Pancreas (tissue), 10 donors: ENCODE measurements at places on chromosomes 16 and 17. TPM values are rescaled to one million over a fixed set of nuclear protein-coding genes. Genes with fewer than 3 reads are reported as not detected.

DNA sequence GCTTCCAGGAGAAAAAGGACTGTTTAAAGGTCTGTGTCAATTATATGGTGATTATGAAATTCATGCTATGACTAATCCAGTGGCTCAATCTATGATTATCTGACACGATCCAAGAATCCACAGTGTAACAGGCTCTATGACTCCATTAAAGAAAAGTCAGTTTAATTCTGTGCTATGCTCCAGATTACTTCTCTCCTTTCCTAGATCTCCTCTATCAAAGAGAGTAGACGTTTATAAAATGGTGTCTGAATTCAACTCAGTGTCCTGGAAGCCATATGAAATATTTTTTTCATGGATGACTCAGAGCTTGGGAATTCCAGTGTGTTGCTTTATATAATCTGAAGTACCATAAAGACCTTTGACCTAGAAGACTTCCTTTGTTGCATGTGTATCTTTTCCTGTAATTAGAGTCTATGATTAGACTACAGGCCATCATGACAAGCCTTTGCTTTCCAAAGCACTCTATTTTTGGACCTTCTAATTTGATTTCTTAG, 27.0 kb upstream of the NF1 start:
- no peak for DNase-seq

The KRT31 gene
- not detected for total RNA-seq

DNA sequence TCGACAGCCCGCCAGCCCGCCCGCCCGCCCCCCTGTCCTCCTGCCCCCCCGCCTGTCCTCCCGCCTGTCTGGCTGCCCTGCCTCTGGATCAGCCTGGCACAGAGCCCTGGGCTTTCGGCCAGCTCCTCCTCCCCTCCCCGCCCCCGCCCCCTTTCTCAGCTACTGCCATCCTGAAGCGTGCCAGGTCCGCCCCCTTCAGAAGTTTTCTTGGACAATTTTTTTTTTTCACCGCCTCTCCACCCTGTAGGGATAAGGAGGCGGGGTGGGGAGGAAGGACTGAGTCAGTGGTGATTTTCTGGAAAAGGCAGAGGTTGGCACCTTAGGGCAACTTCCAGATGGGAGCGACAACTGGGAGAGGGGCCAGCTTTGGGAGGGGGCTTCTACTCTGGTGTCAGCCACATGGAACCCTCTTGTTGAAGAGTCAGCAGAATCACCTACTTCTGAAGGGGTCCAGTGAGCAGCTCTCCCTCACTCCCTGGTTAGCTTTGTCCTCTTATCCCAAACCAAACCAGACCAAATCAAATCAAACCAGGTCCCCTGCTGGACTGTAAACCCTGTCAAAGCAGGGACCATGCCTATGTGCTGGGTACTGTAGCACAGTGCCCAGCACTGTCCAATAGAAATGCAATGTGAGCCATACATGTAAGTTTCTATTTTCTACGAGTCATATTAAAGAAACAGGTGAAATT, 19.7 kb downstream of the IGF2BP1 start:
- DNase-seq: peak; percentile 69

DNA sequence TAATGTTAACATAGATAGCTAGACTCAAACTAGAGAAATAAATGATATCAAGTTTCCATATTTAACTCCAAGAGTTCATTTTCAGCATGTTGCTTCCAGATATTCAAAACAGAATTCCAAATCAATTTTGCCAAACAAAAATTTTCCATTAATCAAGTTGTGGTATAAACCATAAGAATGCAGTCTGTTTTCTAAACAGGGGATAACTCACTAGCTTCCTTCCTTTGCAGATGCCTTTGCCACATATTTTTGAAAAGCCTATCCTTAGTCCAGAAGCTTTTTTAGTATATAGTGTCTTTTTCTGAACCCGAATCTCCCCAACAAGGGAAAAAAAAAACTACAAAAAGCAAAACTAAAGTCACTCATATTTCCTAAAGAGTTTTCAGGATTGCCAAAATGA, 61.5 kb downstream of the HELZ start:
- no peak for DNase-seq

DNA sequence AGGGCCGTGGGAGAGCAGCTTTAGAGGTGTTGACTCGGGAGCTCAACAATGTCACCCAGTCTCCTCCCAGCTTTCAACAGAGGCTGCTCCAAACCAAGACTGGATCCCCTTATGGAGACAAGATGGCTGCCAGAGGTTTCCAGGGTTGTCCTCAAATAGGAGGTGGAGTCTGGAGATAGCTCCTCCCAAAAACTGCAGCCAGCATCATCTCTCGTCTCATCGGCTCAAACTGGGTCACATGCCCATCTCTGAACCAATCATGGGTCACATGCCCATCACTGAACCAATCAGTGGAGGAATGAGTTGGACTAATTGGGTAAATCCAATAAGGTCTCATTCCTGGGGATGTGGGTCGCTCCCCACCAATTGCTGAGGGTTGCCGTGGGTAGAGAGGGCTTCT, 41.1 kb upstream of the C16orf82 start:
- no peak for DNase-seq

GRCh38 chr17:31570951-31571892, 179.7 kb downstream of the RAB11FIP4 start:
- no peak for DNase-seq

GRCh38 chr17:28954886-28955285, 3.6 kb upstream of the PHF12 start:
- no peak for DNase-seq

DNA sequence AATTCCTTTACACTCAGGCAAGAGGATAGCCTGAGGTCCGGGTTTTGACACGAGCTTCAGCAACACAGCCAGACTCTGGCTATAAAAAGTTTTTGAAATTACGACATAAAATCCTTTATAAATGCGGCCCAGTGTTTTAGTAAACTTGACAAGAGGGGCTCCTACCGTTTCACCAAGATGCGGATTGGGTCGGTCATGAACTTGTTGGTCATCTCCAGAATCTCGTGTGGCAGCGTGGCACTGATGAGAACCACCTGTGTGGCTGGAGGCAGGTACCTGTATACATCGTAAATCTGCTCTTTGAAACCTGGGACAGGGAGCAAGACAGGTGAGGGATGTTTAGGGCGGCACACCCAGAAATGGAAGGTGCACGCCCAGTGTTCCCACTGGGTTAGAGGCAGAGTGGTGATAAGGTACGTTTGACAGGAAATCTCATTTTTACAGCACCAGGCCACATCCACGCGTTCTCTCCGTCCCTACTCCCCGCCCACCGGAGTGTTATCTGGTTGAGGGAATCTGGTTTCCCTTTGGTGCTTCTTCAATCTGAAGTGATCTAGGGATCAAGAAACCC, 8.0 kb downstream of the EIF4A3 start:
- DNase-seq: no peak
